GDM1 (cell line): ENCODE measurements at places on chromosomes 16 and 17.
A peak's percentile ranks its signal among the peaks of the same experiment; 100 is the strongest.

GRCh38 chr17:20774472-20775135 is 195.1 kb downstream of the CDRT15L2 start:
- DNase-seq: no peak

- peak; percentile 35 for DNase-seq
Observed at GRCh38 chr17:49361129-49361901, 735 bp downstream of the ZNF652 start.

DNA sequence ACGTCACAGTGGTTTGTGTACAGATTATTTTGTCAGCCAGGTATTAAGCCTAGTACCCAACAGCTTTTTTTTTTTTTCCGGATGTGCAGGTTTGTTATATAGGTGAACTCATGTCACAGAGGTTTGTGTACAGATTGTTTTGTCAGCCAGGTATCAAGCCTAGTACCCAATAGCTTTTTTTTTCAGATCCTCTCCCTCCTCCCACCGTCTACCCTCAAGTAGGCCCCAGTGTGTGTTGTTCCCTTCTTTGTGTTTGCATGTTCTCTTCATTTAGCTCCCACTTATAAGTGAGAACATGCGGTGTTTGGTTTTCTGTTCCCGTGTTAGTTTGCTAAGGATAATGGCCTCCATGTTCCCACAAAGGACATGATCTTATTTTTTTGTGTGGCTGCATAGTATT is 19.9 kb downstream of the RPTOR start:
- DNase-seq: no peak

- no peak for DNase-seq
Observed at GRCh38 chr16:86882586-86883280, 304.4 kb downstream of the FOXL1 start.

- peak; percentile 64 for DNase-seq
Observed at GRCh38 chr17:38900978-38901656, 24.3 kb upstream of the LASP1NB start.

- no peak for DNase-seq
Observed at GRCh38 chr17:47872019-47872650, 21.2 kb upstream of the SP6 start.

- DNase-seq: no peak
Observed at GRCh38 chr17:63999680-64000531, 1.8 kb downstream of the PRR29 start.

DNA sequence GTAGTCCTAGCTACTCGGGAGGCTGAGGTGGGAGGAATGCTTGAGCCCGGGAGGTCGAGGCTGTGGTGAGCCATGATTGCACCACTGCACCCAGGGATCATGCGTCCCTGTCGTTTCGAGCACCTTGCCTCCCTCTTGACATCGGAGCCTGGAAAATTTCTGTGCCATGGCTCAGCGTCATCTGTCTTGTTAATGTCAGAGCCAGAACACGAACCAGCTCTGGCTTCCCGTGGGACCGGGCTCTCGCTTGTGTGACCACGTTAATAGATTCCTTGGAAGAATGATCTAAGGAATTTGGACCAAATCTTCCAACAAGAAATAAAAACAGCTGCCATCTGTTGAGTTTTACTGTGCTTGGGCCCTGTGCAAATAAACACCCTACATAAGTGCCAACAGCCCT is 117.7 kb downstream of the ABCC1 start:
- DNase-seq: no peak

- no peak for DNase-seq
Observed at GRCh38 chr17:71004413-71004812, 835.1 kb downstream of the KCNJ2 start.

- DNase-seq: no peak
Observed at GRCh38 chr17:68821860-68822696, 133.1 kb downstream of the ABCA8 start.

GRCh38 chr16:73891129-73891542 is 405.5 kb upstream of the PSMD7 start:
- DNase-seq: no peak

DNA sequence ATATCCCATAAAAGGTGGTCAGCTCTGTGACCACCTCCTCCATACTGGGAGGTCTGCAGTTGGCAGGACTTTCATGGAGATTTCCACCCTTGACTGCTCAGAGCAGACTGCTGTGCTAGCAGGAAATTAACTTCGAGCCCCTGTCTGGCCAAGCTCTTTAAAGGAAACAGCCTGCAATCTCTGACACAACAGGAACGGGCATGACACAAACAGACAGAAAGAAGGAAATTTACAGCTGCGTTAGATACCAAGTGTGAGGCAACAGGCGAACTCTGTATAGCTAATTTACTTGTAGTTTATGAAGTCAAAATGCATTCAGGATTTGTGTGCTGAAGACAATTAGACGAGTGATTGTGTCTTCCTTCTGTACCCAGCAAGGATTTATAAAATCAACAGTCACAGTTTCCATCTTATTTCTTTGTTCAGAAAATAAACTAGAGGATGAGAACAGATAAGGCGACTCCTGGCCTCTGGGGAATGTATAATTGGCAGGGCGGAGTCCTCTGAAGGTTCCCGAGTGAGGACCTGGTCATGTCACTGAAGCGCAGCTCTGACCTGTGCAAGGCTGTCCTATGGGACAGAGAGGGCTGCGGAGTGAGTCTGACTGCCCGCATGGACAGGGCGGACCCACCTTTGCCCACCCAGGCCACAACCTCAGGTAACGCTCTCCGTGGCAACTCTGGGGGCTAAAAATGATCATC is 16.1 kb downstream of the WIPI1 start:
- DNase-seq: peak; percentile 25

DNA sequence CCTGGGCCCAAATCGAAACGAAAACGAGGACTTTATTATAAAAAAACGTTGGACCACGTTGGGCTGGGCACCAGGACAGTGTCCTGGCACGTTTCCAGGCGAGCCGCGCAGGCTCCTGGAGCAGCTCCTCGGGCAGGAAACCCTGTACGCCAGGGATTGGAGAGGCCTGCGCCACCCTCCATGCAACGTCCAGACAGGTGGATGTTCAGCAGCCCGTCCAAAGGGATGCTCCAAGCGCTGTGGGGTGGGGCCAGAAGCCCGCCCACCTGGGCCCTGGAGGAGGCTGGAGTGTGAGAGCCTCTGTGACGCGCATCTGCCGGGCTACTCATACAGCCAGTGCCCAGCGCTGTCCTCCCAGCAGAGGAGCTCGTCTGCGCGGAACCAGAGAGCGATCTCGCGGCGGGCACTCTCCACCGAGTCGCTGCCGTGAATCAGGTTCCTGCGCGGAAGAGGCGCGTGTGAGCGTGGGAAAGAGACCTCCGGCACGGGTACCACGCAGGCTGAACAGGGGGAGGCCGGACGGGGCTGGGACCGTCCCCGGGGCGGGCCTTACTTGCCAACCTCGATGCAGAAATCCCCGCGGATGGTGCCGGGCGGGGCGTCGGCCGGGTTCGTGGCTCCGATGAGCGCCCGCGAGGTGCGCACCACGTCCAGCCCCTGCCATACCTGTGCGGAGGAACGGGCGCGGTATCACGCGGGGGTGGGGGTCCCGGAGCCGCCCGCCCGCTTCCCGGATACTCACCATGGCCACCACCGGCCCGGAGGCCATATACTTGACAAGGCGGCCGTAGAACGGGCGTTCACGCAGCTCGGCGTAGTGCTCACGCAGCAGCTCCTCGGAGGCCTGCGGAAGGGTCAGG is 785 bp downstream of the NME3 start:
- DNase-seq: no peak

- no peak for DNase-seq
Observed at GRCh38 chr16:4081047-4081446, 35.2 kb downstream of the ADCY9 start.

DNA sequence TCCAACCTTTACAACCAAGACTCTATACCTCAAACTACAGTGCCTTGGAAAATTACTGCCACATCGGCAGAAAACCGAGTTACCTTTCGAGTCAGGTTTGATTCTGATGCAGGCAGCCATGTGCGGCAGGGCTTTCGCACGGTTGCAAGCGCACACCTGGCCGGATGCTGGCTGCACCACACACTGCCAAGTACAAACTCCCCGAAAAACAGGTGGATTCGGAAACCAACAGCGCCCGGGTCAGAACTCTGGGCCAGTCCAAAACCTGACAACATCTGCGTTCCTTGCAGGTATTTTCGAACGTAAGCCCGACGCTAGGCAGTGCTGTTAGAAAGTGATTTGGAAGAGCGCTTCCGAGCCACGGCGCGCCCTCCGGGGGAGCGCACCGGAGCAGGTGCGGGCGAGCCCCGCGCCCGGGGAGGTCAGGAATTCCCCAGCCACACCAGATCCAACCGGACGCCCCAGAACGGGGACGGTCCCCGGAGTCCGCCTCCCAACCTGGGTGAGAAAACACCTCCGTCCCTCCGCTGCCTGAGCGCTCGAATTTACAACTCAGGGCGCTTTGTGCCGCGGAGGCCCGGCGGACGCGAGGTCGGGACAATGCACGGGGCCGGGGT is 1.2 kb downstream of the USP7 start:
- DNase-seq: no peak

GRCh38 chr17:35242158-35242804 is 591 bp upstream of the SLFN5 start:
- no peak for DNase-seq

GRCh38 chr17:61474235-61474927 is 22.2 kb downstream of the TBX4 start:
- no peak for DNase-seq

DNA sequence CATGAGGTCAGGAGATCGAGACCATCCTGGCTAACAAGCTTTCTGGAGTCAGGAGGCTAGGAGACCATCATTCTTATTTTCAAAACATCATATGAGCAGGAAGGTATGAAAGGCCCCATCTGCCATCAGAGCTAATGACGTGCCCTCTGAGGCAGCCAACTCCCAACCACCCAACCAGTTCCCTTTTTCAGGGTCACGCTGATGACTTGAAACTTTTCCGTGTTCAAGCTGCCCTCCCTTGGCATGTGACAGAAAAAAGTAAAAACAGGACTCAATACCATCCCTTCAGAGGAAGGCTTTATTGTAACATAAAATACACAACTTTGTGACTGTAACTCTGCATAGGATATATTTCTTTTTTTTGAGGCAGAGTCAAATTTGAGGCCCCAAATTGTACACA is 4.6 kb upstream of the GHDC start:
- DNase-seq: peak; percentile 29

DNA sequence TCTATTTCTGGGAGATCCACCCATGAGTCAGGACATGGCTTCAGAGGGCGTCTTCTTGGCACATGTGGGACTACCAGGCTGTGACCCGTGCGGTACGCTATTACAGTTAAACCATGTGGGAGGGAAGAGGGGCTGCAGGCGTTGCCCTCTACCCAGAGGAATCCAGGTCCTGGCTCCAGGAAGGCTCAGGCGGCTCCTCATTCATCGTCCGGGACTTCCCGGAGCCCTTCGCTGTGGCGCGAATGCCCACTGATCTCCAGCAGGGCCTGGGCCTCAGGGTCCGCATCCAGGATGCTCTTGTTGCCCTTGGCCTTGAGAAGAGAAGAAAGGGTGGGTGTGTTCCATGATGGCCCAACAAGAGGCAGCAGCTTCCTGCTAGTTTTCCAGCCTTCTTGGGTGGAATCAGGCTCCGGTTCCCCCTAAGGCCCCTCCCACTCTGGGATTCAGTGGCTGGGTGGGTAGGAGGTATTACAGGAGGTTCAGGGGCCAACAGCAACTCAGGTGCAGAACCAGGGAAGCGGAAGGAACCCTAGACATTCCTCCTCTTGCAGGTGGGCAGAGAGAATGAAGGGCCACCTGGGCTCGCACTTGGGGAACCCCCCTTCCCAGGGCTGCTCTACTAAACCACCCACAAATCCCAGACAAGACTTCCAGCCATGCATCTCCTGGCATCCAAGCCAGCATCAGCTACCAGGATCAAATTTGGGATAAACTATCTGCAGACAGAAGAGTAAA is 24.6 kb downstream of the MEAK7 start:
- DNase-seq: no peak

DNA sequence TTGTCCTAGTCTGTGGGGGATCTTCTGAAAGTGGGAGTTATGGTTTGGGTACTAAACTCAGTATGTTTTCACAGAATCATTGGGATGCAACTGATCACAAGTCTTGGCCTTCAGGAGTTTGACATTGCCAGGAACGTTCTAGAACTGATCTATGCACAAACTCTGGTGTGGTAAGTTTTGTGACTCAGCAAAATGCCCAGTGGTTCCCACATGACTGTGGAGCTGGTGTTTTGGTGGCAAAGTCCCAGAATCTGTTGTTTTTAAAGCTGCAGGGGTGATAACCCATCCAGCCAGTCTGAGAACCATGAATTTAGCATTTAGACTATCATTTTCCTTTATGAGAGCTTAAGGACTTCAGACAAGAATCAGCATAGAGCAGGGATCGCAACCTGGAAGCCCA is 40.6 kb downstream of the GDE1 start:
- no peak for DNase-seq

DNA sequence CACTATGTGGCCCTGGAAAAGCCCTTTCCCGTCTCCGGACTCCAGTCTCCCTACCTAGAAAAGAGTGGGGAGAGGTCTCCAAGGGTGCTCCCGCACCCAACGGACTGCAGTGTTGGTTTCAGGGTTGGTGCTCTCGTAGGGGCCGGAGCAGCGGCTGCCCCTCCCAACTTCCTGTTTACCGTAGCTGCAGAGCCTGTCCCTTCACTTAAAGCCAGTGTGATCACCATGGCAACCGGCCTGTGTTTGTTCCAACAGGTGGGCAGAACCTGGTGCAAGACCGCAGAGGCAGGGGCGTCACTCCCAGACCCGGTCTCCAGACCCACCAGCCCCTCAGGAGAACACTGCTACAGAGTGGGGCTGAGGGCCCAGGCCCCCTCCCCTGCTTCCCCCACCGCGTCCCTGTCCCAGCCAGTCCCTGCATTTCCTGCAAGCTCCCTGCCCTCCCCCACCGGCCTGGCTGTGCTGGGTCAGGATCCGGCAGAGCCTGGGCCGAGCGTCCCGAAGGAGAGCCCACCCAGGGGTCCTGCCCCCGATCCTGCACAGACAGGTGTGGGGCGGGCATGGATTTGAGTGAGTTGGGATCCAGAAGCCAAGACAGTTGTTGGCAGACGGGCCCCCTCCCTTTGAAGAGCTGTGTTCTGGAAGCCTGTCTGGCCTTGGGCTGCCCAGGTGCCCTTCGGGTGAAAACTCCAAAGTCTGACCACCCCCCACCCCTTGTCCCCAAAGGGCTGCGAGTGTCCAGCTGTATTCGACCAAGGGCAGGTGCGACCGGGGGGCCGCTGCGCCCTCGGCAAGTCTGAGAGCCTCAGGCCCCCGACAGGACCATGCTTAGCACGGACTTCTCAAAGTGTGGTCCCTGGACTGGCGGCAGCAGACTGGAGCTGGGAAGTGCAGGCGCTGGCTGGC is 1.5 kb upstream of the BAIAP3 start:
- no peak for DNase-seq

GRCh38 chr17:45403906-45404490 is 28.7 kb downstream of the ARHGAP27 start:
- DNase-seq: no peak

- DNase-seq: no peak
Observed at GRCh38 chr16:48197294-48197693, 41.5 kb upstream of the ABCC12 start.

GRCh38 chr16:1220098-1220728 is 4.9 kb downstream of the TPSG1 start:
- no peak for DNase-seq

DNA sequence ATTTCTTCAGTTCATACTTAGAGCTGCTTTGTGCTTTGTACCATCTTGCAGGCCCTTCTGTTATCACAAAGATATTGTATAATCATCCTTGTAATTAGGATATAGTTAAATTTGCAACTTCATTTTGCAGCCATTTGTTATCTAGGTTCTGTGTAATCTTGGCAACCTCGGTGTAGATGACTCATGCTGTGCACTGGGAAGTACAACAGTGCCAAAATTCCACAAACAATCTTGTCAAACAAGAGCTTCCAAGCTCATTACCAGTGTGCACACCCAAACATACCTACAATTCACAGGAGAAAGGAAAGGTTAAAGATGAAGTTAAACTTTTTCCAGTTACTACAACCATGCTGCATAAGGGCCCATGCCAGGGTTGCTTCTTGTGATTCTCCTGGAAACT is 1231.8 kb downstream of the CDH11 start:
- DNase-seq: no peak

GRCh38 chr16:18984435-18985005 is 786 bp downstream of the TMC7 start:
- no peak for DNase-seq
